ENCODE measurements at places on chromosomes 2 and 18. TPM values are rescaled to one million over a fixed set of nuclear protein-coding genes. Genes with fewer than 3 reads are reported as not detected.

Gene ANKRD30B
- polyA plus RNA-seq: not detected

DNA sequence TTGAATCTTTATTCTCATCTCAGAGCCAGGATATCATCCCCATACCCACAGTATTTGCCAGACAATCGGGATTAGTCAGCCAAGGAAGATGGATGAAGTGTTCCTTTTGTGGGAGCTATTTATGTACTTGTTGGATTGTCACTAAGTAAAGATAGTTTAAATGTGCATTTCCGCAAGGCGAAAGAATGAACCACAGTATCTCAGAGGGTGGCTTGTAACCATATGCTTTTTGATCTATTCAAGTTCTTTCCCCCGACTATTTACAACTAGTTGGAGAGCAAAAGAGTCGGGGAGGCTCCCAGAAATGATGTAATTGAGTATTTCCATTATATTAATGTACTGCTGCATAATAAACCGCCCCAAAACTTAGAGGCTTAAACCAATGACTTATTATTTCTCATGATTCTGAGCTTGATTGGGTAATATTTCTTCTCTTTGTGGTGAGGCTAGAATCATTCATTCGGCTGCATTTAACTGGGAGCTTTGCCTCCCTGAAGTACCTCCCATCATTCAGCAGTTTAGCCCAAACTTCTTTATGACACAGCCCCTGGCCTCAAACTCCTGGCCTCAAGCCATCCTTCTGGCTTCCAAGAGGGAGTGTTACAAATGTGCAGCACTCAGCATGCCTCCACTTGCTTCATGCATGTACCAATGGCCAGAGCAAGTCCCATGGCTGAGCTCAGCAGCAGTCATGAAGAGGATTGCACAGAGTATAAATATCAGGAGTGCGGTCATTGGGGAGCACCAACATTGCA, 423.7 kb downstream of the METTL4 start:
- H3K4me1 ChIP-seq: no peaks in the 10 kb centered on the region
- H3K36me3 ChIP-seq: no peaks in the 10 kb centered on the region
- no peak for DNase-seq
- H3K27ac ChIP-seq: no peak overlapping the region
- no peaks in the 10 kb centered on the region for H3K27me3 ChIP-seq

- H3K4me3 ChIP-seq: no peak overlapping the region
- no peaks in the 10 kb centered on the region for H3K27me3 ChIP-seq
- no peaks in the 10 kb centered on the region for H3K4me1 ChIP-seq
- H3K36me3 ChIP-seq: no peaks in the 10 kb centered on the region
- DNase-seq: no peak
These were observed 20.3 kb downstream of the LIMS1 start for GRCh38 chr2:108554528-108554927.

- H3K4me1 ChIP-seq: no peaks in the 10 kb centered on the region
- no peaks in the 10 kb centered on the region for H3K27me3 ChIP-seq
- no peak for DNase-seq
- no peak overlapping the region for H3K27ac ChIP-seq
- H3K36me3 ChIP-seq: no peaks in the 10 kb centered on the region
- no peak overlapping the region for H3K4me3 ChIP-seq
These were observed 448.7 kb upstream of the HNRNPA3 start for GRCh38 chr2:176763851-176764404.

DNA sequence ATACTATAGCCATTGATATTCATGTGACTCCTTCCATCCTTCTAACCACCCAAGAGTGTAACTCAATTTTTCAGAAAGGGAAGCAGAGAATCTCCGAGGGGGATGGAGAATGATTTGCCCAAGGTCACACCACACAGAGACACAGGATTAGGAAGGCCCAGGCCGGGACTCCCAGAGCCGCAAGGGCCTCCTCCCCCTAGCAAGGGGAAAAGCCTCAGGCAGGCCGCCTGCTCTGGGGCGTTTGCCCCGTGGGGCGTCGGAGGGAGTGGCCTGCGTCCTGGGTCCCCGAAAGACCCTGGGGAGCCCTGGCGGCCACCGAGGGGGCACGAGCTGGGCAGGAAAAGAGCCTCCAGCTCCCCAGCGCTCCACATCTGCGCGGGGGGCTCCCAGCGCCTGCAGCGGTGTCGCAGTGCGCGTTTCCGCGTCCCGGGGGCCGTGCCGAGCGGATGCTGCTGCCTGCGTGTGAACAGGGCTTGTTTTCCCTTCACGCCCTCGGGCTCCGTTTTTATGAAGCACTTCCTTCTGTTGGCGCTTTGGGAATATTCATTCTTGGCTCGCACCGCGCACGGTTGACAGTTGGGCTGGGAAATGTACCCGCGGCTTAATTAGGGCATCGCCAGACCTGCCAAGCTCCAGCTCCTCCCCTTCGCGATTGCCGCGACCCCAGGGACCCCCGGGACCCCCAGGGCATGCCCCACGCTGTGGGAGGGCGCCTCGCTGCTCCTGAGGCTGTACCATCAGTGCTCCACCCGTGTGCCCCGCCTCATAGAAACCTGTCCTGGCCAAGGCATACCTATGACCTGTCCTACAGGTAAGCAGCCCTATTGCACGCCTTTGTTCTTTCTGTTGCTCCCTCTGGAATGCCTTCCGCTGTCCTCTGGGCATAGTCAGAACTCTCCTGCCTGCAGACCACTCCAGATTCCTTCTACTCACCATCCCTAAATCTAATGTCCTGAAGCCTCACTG, 158.9 kb upstream of the GLI2 start:
- H3K4me3 ChIP-seq: no peak overlapping the region
- no peak overlapping the region for H3K27ac ChIP-seq
- H3K27me3 ChIP-seq: no peaks in the 10 kb centered on the region
- no peaks in the 10 kb centered on the region for H3K4me1 ChIP-seq
- no peak for DNase-seq

DNA sequence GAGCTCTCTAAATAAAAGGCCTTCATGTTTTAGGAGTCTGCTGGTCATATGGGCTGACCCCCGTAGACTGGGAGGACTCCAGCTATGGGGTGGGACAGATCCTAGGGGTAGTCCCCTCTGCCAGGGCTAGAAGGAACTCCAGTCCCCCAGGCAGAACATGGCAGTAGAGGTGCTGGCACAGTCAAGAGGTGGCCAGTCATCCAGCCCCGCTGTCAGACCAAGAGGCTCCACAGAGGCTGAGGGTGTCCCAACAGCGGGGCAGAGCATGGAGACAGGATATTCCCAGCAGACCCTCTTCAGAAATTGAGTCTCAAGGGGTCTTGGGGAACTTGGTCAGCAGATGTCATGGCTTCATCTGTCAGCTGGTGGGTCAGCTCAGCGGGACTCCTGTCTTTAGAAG, 76.6 kb downstream of the LONRF2 start:
- no peak overlapping the region for H3K4me3 ChIP-seq
- H3K4me1 ChIP-seq: no peaks in the 10 kb centered on the region
- no peak for DNase-seq
- no peaks in the 10 kb centered on the region for H3K36me3 ChIP-seq
- no peaks in the 10 kb centered on the region for H3K27me3 ChIP-seq

All from CD4-positive, CD25-positive, alpha-beta regulatory T cell (primary cell).